ENCODE measurements at places on chromosomes 1 and 21.

- DNase-seq: no peak
These were observed 578 bp upstream of the SESN2 start for GRCh38 chr1:28258628-28259251.

DNA sequence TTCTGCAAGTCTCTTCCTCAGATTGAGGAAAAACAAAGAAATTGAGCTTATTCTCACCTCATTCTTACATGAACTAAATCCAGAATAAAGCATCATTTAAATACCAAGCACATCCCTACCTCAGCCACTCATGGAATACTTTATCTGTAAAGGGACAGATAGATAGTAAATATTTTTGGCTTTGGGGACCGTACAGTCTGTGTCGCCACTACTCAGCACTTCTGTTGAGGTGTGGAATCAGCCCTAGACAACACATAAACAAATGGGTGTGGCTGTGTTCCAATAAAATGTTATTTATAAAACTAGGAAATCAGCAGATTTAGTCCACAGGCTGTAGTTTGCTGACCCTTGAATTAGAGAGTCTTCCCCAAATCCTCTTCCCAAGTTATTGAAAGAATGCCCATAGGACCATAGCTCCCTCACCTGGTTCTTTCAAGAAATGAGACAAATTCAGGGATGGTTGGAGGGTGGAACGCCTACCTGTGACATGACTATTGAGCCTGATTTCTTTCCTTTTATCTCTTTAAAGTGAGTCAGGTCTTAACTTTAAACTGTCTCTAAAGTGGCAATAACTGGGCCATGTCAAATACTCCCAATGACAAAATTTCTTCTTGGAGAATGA lies 878.5 kb downstream of the USP25 start:
- no peak for DNase-seq

GRCh38 chr1:220094016-220094911 lies at the start of gene IARS2:
TSS of gene IARS2 (plus strand) at chr1:220094132. CDS start at chr1:220094217, 85 bp downstream.
- DNase-seq: peak; percentile 90

DNA sequence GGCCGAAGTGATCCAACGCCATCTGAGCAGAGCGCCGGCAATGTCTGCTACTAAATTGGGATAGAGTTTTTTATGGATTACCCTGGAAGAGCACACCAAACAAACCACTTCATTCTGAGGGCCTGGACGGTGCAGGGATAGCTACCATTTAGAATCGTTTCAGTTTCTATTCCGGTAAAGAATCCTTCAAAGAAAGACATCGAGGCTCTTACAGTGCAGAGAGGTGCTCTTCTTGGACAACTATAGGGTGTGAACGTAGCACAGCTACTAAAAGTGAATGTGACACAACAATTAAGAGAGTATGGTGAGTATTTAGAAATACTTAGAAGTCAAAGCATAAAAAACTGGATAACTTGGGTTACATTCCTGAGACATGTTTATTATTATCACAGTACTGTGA lies 16.1 kb downstream of the HIVEP3 start:
- no peak for DNase-seq

- DNase-seq: no peak
These were observed at the start of gene CTSK for GRCh38 chr1:150808121-150808520. TSS of gene CTSK (minus strand) at chr1:150808260. CDS start at chr1:150806805, 1,455 bp downstream.

- no peak for DNase-seq
These were observed 49.7 kb upstream of the TSNAX start for GRCh38 chr1:231478811-231479210.

- no peak for DNase-seq
These were observed 10.5 kb upstream of the TARS2 start for GRCh38 chr1:150476754-150477153.

DNA sequence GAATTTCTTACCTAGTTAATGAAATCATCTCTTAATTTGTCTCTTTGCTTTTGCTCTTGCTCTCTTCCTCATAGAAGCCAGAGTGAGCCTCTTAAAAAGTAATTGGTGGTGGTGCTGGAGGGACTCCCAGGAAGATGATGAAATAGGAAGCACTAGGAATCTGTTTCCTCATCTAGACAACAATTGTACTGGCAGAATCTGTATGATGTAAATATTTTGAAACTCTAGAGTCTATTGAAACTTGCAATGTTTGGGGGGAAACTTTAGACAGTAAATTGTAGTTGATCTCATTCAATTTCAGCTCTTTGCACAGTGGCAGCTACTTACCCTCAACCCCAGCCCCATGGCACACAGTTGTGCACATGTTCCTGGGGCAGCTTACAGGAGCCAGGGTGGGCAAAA lies 10.6 kb downstream of the RGSL1 start:
- DNase-seq: no peak

- DNase-seq: no peak
These were observed 61.5 kb downstream of the PSMG1 start for GRCh38 chr21:39121600-39122355.

- DNase-seq: no peak
These were observed 235.0 kb upstream of the FGGY start for GRCh38 chr1:59061876-59062275.

DNA sequence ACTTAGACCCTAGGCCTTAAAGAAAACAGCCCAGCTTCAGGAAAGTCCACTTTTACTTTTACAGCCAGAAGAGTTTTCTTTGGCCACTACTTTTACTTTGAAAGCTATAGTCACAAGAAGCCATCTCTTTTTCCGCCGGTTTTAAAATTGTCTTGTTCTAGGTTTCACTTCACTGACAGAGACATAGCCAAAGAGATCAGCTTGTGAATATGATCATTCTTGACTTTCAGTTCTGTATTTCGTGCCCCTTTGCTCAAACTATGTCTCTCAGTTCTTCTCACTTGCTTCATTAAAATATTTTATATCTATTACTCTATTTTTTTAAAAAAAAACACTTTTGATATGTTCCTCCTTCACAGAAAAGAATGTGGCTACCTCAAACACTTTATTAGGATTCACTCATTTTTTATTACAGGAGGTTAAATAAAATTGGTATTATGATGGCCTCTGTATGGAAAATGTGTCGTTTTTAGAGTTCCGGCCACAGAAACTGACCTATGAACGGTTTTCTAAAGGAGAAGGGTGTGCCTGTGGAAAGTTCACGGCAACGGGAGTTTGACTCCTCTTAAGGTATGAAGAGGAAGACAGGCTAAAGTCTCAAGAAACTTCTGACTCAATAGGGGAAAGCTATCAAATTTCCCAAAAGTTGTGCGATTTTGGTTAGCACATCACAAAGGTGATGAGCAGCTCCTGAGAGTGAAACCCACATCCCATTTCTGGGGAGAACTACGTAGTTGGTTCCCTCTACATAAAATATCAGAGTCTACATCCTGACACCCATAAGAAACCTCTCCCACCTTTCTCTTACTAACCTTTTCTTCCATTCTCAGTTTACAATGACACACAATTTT lies 1.2 kb downstream of the MCOLN2 start:
- no peak for DNase-seq

DNA sequence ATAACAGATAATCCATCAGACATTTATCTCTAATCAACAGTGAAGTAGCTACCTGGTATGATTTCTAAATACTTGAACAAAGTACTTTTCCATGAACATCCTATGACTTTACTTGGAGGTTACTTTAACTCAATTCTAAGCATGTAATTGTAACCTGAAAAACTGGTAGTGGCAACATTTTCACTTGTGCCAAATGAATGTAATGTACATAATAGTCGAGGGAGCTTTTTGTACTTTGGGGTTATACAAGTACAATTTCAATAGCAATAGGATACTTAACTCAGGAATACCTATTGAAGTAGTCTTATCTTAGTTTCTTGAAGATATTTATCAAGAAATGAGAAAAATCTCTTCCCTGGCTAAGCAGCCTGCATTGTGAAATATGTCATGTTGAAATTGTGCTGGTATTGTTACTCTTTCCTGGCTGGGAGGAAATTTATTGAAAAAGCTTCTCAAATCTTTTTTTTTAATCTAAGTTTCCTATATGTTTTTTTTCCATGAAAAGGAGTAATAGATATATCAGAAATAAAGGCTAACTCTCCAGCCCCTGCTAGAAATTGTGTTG lies 33.7 kb upstream of the CACYBP start:
- DNase-seq: no peak

- no peak for DNase-seq
These were observed 4.9 kb upstream of the SLC44A5 start for GRCh38 chr1:75615613-75616435.

DNA sequence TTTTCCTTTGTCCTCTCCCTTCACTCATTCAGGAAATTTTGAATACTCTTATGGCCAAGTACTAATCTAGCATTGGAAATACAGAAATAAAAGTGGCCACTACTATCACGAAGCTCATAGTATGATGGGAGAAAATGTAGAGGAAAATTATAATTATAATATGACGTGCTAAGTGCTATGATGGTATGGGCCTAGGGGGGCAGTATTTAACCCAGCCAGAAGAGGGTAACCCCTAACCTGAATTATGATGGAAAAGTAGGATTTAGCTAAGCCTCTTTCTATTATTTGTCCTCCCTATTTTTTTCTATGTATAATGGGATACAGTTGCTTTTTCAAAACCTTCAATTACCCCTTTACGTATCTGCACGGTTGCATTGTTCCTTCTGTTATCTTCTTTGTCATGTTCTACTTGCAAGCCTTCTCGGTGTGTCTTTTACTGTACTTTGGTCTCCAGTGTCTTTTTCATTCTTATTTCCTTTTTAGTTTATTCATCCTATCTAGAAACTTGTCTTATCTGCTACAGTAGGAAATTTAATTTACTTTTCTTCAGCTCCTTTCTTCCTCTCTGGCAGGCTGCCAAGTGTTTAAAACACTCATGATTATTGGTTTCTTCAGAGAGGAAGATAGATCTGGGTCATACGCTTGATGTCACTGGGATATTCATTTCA lies 88.8 kb upstream of the GPR52 start:
- no peak for DNase-seq

DNA sequence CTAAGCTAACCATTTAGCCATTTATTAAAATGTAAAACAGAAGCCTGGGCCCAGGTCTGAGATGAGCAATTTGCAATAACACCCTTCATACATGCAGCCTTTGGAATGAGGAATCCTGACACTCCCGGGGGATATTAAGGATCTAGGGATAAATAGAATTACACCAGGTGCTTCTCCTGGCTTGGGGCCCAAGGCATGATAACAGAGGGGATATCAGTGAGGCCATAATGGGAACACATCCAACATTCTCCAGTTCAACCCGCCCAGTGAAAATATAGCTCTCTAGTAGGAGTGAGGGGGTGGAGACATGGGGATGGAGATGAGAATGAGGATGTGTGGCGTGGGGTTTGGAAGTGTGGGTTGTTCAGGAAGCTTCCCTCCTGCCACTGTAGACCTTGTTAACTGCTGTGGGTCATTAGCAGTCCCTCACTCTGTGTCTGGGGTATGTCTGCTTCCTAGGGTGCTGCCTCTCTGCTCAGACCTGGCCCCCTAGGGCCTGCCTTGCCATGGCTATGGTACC lies 57.9 kb upstream of the KANK4 start:
- no peak for DNase-seq

DNA sequence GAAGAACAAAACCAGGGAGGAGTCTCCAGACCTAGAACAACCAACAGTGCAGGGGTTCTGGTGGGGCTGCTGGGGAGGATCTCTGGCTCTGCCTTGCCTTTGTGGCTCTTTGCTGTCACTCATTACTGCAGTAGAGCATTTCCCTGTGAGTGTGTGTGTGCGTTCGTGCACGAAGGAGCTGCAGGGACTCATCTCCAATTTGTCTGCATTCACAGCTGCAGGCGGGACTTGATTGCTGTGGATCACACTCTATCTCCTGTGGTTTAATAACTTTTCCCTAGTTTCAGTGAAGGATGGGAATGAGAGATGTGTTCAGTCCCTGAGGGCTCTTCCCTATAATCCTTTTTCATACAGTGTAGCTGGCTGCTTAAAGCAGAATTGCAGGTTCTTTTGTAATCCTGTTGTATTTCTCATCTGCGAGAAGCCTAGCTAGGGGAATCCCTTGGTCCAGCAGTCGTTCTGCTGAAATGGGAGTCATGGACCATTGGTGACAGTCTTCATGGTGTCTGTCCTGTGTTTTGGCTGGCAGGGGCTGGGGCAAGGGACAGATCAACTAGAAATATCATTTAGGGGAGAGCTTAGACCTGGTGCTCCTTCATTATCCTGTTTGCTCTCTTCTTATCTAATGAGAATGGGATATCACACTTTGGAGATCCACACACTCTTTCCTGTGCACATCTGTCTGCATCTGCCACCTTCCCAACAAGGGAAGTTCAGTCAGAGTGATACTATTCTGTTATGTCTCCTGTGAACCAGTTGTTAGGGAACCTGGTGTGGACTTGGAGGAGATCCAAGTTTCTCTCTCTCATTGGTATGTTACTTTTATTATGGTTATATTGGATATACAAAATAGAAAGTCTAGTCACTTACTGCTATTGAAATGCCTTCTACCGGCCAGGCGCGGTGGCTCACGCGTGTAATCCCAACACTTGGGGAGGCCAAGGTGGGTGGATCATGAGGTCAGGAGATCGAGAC lies 3.0 kb downstream of the PCP4L1 start:
- no peak for DNase-seq

DNA sequence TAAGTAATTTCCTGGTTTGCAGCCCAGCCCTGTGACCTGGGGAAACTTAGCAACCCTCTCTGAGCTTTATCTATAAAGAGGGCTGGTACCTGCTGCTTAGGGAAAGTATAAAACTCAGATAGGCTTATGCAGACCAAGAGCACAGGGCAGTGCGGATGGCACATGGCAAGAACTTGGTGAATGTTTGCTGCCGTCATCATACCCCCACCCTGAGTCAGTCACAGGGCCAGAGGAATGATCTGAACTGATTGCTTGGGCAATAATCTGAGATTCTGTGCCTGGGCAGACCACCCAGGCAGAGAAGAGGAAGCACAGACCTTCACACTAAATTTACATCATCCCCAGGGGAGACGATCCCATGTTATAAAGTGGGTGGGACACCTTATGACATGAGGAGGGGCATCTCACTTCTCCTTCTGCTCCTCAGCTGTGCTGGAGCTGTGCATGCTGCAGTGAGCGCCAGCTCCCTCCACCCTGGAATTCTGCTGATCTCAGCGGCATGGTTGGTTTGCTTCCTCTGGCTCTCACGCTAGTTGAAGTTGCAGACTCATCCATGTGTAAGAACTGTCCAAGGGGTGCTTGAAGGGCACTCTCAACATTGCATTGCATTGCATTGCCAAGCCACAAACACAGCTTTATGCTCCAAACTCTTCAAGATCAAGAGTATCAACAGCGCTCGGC lies 197.1 kb downstream of the AJAP1 start:
- no peak for DNase-seq

- no peak for DNase-seq
These were observed 302.8 kb downstream of the MATN1 start for GRCh38 chr1:30420519-30421050.

DNA sequence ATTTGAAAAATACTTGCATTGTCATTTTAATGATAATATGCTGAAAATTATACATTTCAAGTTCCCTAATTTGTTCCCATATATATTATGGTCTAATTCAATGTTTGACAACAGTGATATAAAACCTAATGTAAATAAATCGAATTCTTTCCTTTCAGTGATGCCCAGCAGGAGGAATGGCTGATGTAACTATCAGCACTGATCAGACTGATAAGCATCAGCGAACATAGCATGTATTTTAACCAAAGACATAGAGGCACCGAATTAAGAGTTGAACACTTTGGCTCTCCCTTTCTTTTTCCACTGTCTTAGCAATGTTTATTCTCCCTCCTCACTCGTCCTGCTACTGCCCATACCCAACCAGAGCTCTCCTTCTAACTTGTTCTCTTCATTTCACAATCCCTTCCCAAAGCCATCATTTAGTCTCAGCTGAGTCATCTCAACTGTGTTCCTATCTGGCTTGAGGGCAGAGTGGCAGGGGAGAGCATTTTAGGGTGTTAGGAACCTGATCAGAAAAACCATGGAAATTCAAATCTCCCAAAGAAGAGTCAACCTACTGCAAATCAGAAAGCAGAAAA lies 58.8 kb upstream of the C1orf115 start:
- no peak for DNase-seq

Data from activated T-helper 1 cell treated with Interleukin-2 at 50 U/mL for 16 hours (primary cell).